ENCODE measurements at places on chromosomes 4 and X.

GRCh38 chr4:40199999-40200874 is 3.4 kb downstream of the RHOH start:
- DNase-seq = no peak

GRCh38 chrX:125387945-125388344 is 68.3 kb downstream of the TEX13C start:
- DNase-seq = no peak

DNA sequence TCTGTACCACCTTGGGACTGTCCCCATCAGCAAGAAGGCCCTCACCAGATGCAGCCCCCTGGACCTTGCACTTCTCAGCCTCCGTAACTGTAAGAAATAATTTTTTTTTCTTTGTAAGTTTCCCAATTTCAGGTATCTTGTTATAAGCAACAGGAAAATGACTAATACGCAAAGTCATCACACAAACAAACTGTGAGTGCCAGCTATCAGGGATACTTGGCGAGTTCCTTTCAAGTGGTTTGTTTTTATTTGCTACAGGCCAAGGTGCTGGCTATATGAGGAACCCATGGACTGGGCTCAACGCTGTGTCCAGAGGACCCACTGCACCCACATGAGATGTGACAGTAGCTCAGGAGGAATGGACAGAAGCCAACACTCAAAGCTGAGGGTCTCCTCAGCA is 11.5 kb upstream of the GPM6B start:
- DNase-seq = no peak

DNA sequence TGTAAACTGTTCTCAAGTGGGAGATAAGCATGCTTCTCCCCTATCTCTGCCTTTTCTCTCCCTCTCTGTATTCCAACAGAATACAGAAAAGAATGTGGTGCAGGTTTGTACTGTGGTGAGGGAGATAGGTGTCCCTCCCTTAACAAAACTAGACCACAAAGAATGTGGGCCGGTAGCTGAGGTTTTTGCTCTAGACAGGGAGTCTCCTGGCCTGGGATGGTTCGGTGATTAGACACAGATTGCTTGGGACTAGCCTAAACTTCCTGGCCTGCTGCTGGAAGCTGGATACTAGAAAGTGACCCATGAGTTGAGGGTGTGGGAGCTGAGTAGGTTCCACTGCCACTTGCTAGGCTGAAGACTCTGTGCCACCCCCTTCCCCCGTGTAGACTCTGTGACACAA is 143.0 kb downstream of the CXXC4 start:
- DNase-seq = no peak

- DNase-seq = no peak
Measured at GRCh38 chr4:35038079-35038805, 1206.1 kb downstream of the ARAP2 start.

DNA sequence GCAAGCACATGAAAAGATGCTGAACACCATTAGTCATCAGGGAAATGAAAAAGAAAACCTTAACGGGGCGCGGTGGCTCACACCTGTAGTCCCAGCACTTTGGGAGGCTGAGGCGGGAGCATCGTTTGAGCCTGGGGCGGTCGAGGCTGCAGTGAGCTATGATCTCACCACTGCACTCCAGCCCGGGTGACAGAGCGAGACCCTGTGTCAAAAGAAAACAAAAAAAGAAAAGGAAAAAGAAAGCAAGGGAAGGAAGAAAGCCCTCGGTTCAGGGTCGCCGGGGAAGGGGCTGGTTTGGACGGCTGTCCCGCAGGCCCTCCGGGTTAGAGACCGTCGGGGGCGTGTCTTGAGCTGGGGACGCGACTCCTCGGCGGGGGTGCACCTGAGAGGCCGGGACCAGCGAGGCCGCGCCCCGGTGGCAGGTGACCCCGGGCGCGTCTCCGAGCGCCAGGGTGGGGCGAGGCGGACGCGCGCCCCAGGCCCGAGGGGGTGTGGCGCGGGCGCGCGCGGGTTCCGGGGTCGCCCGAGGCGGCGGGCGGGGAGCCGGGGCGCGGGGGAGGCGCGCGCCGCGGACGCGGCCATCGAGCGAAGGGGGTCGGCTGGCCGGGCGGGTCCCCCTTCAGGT is 478 bp upstream of the PLXNA3 start:
- no peak for DNase-seq

DNA sequence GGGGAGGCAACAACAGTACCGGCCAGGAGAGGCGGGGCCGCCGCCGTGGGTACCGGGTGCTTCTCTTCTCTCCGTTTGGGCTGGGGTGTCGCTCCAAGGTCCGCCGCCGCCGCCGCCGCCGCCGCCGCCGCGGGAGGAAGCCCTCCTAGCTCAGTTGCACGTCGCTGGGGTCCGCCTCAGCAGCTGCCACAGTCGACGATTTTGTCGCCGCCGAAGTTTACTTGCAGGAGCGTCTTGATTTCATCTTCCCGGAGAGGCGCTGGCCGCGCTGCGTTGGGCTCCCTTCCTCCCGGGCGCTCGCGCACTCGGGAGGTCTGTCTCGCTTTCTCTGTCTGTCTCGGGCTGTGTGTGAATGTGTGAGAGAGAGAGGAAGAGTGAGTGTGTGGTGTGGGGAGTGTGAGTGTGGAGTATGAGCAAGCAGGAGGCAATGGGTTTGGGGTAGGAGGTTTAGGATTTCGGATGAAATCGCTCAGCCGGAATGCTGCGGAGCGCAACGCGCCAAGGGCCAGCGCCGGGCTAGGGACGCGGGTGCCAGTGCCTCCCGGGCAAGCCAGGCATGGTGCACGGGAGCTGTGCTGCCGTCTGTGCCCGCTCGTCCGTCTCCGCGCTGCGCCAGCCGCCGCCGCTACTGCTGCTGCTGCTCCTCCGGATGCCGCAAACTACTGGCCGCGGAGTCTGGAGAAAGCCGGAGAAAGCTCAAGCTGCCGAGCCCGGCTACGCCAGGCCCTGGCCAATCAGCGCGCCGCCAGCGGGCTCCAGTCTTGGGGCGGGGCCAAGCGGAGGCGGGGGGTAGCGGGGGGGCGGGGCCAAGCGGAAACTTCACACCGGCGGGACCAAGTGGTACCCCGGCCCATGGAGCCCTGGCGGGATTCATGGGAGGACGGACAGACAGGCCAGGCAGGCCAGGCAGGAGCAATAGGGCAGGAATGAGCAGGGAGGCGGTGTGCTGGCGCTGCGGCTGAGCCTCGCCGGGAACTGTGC is at the start of gene PCDH19:
TSS of gene PCDH19 (minus strand) at position 664 of the 981 bp plus-strand sequence. CDS start 1,676 bp downstream, outside the sequence.
- peak; percentile 29 for DNase-seq

GRCh38 chr4:6474705-6475457 is 2.5 kb upstream of the PPP2R2C start:
- DNase-seq = no peak
